ENCODE measurements at places on chromosomes 3 and 15. TPM values are rescaled to one million over a fixed set of nuclear protein-coding genes. Genes with fewer than 3 reads are reported as not detected.

- H3K36me3 ChIP-seq: no peaks in the 10 kb centered on the region
- H3K4me3 ChIP-seq: no peak overlapping the region
- H3K27ac ChIP-seq: no peak overlapping the region
- no peak for DNase-seq
These were observed 251.0 kb upstream of the ICE2 start for GRCh38 chr15:60729850-60730458.

DNA sequence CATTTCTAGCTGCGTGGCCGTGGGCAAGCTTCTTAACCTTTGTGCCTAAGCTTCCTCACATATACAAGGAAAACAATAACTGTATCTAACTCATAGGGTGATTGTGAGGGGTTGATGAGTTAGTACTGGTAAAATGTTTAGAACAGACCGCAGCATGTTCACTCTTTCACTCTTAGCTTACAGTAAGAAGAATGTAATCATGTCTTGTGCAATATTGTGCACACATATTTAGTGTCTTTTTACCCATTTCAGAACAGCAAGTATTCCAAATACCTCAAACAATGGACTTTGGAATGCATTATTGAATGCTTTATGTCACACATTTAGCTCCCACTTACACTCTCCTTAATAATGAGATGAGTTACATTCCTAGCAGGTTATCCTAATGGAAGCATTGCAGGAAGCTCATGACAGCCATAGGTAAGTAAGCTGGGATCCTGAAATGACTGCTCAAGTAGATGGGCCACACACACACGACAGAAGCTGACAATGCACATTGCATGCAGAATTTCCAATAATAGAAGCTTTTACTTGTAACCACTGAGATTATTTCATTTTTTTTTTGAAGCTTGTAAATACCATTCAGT lies 468.9 kb upstream of the WNT5A start:
- H3K4me1 ChIP-seq: no peaks in the 10 kb centered on the region
- H3K4me3 ChIP-seq: no peak overlapping the region
- DNase-seq: no peak
- H3K27me3 ChIP-seq: no peaks in the 10 kb centered on the region
- H3K36me3 ChIP-seq: no peaks in the 10 kb centered on the region

DNA sequence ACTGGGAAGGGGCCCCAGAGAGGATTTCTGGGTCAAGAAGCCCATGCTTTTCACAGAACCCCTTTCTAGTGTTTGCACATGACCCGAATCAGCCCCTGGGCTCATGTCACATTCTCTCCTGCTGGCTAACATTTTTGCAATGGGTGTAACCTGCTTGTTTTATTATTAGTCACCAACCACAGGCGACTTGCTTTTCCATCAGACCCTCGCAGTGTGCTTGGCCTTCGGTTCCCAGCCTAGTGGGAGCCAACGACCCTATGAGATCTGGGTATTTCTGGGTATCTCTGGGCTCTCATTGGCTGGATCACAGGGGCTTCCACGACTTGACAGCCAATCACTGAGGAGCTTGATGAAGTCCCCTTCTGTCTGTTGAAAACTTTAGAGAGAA lies 11.0 kb upstream of the FBLN2 start:
- no peaks in the 10 kb centered on the region for H3K36me3 ChIP-seq
- no peaks in the 10 kb centered on the region for H3K4me1 ChIP-seq
- no peak overlapping the region for H3K27ac ChIP-seq
- DNase-seq: no peak

GRCh38 chr3:127593178-127593577 lies 2.6 kb upstream of the TPRA1 start:
- no peaks in the 10 kb centered on the region for H3K4me1 ChIP-seq
- H3K27me3 ChIP-seq: no peaks in the 10 kb centered on the region
- DNase-seq: no peak

GRCh38 chr3:48445277-48445882 lies 1.2 kb upstream of the ATRIP start:
- H3K4me3 ChIP-seq: no peak overlapping the region
- H3K36me3 ChIP-seq: peaks cover 4% of the 10 kb centered on the region
- no peak for DNase-seq
- no peaks in the 10 kb centered on the region for H3K27me3 ChIP-seq
- peaks cover 8% of the 10 kb centered on the region for H3K4me1 ChIP-seq

DNA sequence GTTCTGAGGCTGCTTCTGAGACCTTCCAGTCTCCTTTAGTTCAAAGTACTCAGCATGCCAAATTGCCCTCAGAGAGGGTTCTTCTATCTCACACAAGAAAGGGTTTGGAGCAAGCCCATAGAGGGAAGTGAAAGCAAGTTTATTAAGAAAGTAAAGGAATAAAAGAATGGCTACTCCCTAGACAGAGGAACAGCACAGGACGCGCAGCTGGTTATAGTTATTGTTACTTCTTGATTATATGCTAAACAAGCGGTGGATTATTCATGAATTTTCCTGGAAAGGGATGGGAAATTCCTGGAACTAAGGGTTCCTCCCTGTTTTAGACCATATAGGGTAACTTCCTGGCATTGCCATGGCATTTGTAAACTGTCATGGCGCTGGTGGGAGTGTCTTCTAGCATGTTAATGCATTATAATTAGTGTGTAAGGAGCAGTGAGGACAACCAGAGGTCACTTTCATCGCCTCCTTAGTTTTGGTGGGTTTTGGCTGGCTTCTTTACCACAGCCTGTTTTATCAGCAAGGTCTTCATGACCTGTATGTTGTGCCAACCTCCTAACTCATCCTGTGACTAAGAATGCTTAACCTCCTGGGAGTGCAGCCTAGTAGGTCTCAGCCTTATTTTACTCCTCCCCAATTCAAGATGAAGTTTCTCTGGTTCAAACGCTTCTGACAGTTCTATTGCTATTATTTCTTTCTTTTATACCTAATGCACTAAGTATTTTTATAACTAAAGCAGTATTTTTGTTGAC lies 26.3 kb downstream of the SCN11A start:
- H3K27ac ChIP-seq: no peak overlapping the region
- no peaks in the 10 kb centered on the region for H3K27me3 ChIP-seq
- DNase-seq: no peak
- no peak overlapping the region for H3K4me3 ChIP-seq

The SEMA3G gene
- 3.8 TPM for polyA plus RNA-seq

GRCh38 chr3:130459944-130460343 lies 57.0 kb upstream of the COL6A6 start:
- H3K27me3 ChIP-seq: peaks cover 3% of the 10 kb centered on the region
- H3K4me1 ChIP-seq: no peaks in the 10 kb centered on the region
- no peaks in the 10 kb centered on the region for H3K36me3 ChIP-seq
- no peak for DNase-seq
- no peak overlapping the region for H3K27ac ChIP-seq

DNA sequence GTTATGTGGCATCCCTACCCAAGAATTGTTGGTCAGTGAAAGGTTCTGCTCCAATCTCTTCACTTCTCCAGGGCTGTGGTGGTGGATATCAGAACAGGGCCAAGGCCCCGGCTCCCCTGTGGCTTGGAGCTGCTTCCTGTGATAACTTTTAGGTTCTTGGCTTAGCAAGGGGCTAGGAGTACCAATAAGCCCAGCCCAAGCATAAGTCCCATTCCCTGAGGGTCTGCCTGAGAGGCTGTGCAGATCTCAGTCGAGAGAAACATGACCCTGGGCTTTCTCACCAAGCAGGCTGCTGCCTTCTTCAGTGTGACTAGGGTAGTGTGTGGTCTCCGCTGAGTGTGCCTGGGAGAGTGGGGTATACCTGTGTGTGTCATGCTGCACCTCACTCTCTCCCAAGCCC lies 7.1 kb downstream of the CLK3 start:
- no peak for DNase-seq
- no peaks in the 10 kb centered on the region for H3K27me3 ChIP-seq
- peaks cover 76% of the 10 kb centered on the region for H3K36me3 ChIP-seq
- peaks cover 4% of the 10 kb centered on the region for H3K4me1 ChIP-seq
- no peak overlapping the region for H3K27ac ChIP-seq

The FBXL2 gene
- 2.5 TPM for polyA plus RNA-seq

Data from pancreas (tissue), 10 donors.